ENCODE measurements at places on chromosomes 12 and 14. TPM values are rescaled to one million over a fixed set of nuclear protein-coding genes. Genes with fewer than 3 reads are reported as not detected.

ST8SIA1 gene
- polyA plus RNA-seq = not detected

HSPB8 gene
- 6.8 TPM for polyA plus RNA-seq

RAD51AP1 gene
- polyA plus RNA-seq = 1.6 TPM

NYNRIN gene
- 0.54 TPM for polyA plus RNA-seq

RAD9B gene
- not detected for polyA plus RNA-seq

GRCh38 chr12:64991121-64991611 lies 129.9 kb downstream of the WIF1 start:
- H3K4me1 ChIP-seq = no peaks in the 10 kb centered on the region
- H3K4me3 ChIP-seq = no peak overlapping the region
- H3K27me3 ChIP-seq = no peaks in the 10 kb centered on the region
- H3K36me3 ChIP-seq = no peaks in the 10 kb centered on the region

GRCh38 chr12:2258025-2258424 lies 205.2 kb downstream of the CACNA1C start:
- H3K4me3 ChIP-seq = no peak overlapping the region
- H3K27ac ChIP-seq = no peak overlapping the region
- H3K36me3 ChIP-seq = no peaks in the 10 kb centered on the region
- DNase-seq = no peak
- H3K4me1 ChIP-seq = no peaks in the 10 kb centered on the region

- H3K27me3 ChIP-seq = no peaks in the 10 kb centered on the region
- no peaks in the 10 kb centered on the region for H3K36me3 ChIP-seq
- no peak overlapping the region for H3K27ac ChIP-seq
- H3K4me3 ChIP-seq = no peak overlapping the region
- DNase-seq = no peak
- no peaks in the 10 kb centered on the region for H3K4me1 ChIP-seq
Observed at GRCh38 chr12:104424955-104425354, 31.8 kb upstream of the CHST11 start.

- H3K4me1 ChIP-seq = no peaks in the 10 kb centered on the region
- DNase-seq = no peak
- H3K4me3 ChIP-seq = no peak overlapping the region
- no peaks in the 10 kb centered on the region for H3K36me3 ChIP-seq
- H3K27me3 ChIP-seq = no peaks in the 10 kb centered on the region
- H3K27ac ChIP-seq = no peak overlapping the region
Observed at GRCh38 chr14:36423430-36423829, 96.6 kb downstream of the NKX2-1 start.

GRCh38 chr12:16136219-16136988 lies 141.1 kb downstream of the SLC15A5 start:
- H3K4me1 ChIP-seq = no peaks in the 10 kb centered on the region
- H3K27me3 ChIP-seq = no peaks in the 10 kb centered on the region
- H3K36me3 ChIP-seq = no peaks in the 10 kb centered on the region
- no peak overlapping the region for H3K27ac ChIP-seq
- H3K4me3 ChIP-seq = no peak overlapping the region

- no peak overlapping the region for H3K27ac ChIP-seq
- no peaks in the 10 kb centered on the region for H3K27me3 ChIP-seq
Observed at GRCh38 chr12:111937429-111937828, 75.5 kb downstream of the TMEM116 start.

GRCh38 chr12:95820096-95820703 lies 29.6 kb upstream of the NTN4 start:
- DNase-seq = peak; percentile 67
- H3K36me3 ChIP-seq = no peaks in the 10 kb centered on the region
- no peak overlapping the region for H3K4me3 ChIP-seq
- H3K27ac ChIP-seq = no peak overlapping the region
- no peaks in the 10 kb centered on the region for H3K4me1 ChIP-seq
- H3K27me3 ChIP-seq = no peaks in the 10 kb centered on the region

GRCh38 chr14:30303350-30303749 lies 255.6 kb upstream of the G2E3 start:
- no peaks in the 10 kb centered on the region for H3K27me3 ChIP-seq
- H3K36me3 ChIP-seq = no peaks in the 10 kb centered on the region

DNA sequence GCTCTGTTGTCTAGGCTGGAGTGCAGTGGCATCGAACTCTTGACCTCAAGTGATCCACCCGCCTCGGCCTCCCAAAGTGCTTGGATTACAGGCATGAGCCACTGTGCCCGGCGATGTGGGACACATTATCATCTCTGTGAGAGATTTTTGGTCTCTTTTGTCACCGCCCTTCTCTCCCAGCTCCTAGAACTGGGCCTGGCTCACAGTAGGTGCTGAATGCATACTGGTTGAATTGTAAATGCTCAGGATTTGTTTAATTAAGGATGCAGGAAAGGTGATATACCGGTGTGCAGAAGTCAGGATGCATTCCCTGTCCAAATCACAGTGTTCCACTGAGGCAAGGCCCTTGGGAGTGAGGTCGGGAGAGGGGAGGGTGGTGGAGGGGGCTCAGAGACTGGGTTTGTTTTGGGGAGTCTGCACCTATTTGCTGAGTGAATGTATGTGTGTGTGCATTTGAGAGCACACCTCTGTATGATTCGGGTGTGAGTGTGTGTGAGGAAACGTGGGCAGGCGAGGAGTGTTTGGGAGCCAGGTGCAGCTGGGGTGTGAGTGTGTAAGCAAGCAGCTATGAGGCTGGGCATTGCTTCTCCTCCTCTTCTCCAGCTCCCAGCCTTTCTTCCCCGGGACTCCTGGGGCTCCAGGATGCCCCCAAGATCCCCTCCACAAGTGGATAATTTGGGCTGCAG lies 1.0 kb upstream of the KRT18 start:
- H3K4me1 ChIP-seq = peaks cover 2% of the 10 kb centered on the region
- H3K27ac ChIP-seq = peak overlapping the region; percentile 93
- peaks cover 4% of the 10 kb centered on the region for H3K27me3 ChIP-seq
- DNase-seq = no peak

DNA sequence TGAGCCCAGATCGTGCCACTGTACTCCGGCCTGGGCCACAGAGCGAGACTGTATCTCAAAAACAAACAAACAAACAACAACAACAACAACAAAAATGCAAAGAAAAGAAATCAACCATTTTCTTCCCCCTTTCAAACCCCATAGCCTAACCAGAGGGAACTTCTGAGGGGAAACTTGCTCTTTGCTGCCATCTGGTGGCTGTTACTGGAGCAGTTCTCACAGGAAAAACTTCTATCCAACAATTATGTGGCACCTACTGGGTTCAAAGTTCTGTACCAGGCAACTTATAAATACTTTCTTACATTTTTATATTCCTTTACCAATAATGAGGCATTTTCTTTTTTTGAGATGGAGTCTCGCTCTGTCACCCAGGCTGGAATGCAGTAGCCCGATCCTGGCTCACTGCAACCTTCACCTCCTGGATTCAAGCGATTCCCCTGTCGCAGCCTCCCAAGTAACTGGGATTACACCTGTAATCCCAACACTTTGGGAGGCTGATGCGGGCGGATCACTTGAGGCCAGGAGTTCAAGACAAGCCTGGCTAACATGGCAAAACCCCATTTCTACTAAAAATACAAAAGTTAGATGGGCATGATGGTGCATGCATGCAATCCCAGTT lies 50.9 kb upstream of the BICDL1 start:
- H3K27me3 ChIP-seq = no peaks in the 10 kb centered on the region
- H3K36me3 ChIP-seq = no peaks in the 10 kb centered on the region
- no peak overlapping the region for H3K4me3 ChIP-seq

GRCh38 chr12:76888775-76889174 lies 10.0 kb upstream of the CSRP2 start:
- no peaks in the 10 kb centered on the region for H3K36me3 ChIP-seq
- no peaks in the 10 kb centered on the region for H3K27me3 ChIP-seq
- no peak overlapping the region for H3K4me3 ChIP-seq
- no peak for DNase-seq

DNA sequence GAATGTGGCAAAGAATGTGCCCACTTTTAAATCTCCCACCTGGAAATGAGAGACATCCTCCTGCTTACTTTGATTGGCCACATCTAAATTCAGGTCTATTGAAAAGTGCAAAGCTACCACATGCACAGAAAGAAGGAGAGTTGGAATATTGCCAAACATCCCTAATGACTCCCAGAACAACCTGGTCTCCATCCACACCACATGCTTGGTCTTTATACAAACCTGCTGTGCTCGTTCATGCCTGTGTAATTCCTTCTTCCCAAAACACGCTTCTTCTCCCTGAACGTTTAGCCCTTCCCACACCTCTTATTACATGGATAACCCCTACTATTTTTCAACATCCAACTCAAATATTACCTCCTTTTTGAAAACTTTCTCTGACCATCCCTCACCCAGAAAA lies 66.2 kb upstream of the BCL2L14 start:
- H3K27ac ChIP-seq = no peak overlapping the region
- no peak for DNase-seq
- no peak overlapping the region for H3K4me3 ChIP-seq

- no peaks in the 10 kb centered on the region for H3K4me1 ChIP-seq
- DNase-seq = no peak
- no peak overlapping the region for H3K27ac ChIP-seq
Observed at GRCh38 chr14:27995691-27996090, 770.9 kb upstream of the FOXG1 start.

DNA sequence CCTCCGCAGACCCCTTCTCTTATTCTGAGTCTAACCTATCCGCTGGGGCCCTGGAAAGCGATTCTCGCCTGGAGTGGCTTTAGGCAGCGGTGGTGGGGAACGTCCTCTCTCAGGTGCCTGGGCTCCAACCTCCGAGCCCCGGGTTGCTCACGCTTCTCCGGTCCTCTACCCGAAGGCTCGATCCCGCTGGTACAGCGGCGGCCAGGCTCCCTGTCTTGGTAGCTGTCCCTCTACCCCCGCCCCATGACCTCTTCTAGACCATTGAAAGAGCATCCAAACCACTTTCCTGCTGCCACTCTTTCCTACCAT lies 505 bp upstream of the HEBP1 start:
- H3K27ac ChIP-seq = peak overlapping the region; percentile 91
- peak overlapping the region; percentile 93 for H3K4me3 ChIP-seq
- DNase-seq = no peak
- H3K4me1 ChIP-seq = peaks cover 15% of the 10 kb centered on the region
